ENCODE measurements at places on chromosomes 7 and 10.
A peak's percentile ranks its signal among the peaks of the same experiment; 100 is the strongest.

GRCh38 chr10:75932921-75933320 lies 501.5 kb downstream of the LRMDA start:
- no peak overlapping the region for H3K27ac ChIP-seq
- H3K36me3 ChIP-seq: no peaks in the 10 kb centered on the region
- H3K4me3 ChIP-seq: no peak overlapping the region
- no peaks in the 10 kb centered on the region for H3K4me1 ChIP-seq
- H3K27me3 ChIP-seq: peaks cover 3% of the 10 kb centered on the region

- H3K36me3 ChIP-seq: no peaks in the 10 kb centered on the region
- peaks cover 2% of the 10 kb centered on the region for H3K27me3 ChIP-seq
- H3K4me1 ChIP-seq: no peaks in the 10 kb centered on the region
- H3K27ac ChIP-seq: no peak overlapping the region
- DNase-seq: no peak
These were observed 20.8 kb upstream of the OR2A5 start for GRCh38 chr7:144027974-144028373.

DNA sequence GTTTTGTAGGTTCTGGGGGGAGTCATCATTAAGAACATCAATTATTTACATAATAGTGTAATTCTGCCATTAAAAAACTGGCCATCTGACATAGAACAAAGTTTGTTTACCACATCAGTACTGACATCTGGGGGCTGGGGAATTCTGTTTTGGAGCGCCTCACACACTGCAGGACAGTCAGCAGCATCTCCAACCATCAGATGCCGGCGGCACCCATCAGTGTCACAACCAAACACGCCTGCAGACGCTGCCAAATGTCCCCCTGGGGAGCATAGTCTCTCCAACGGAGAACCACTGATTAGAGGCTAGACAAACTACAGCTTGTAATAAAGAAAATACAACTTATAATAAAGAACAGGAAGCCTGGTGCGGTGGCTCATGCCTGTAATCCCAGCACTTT lies 26.0 kb downstream of the GNA12 start:
- peaks cover 10% of the 10 kb centered on the region for H3K27me3 ChIP-seq
- H3K36me3 ChIP-seq: peaks cover 4% of the 10 kb centered on the region
- H3K4me1 ChIP-seq: peaks cover 4% of the 10 kb centered on the region
- H3K27ac ChIP-seq: no peak overlapping the region

- no peaks in the 10 kb centered on the region for H3K36me3 ChIP-seq
- H3K27ac ChIP-seq: no peak overlapping the region
- H3K27me3 ChIP-seq: peaks cover 16% of the 10 kb centered on the region
- DNase-seq: no peak
These were observed 14.4 kb upstream of the STK17A start for GRCh38 chr7:43568529-43568928.

DNA sequence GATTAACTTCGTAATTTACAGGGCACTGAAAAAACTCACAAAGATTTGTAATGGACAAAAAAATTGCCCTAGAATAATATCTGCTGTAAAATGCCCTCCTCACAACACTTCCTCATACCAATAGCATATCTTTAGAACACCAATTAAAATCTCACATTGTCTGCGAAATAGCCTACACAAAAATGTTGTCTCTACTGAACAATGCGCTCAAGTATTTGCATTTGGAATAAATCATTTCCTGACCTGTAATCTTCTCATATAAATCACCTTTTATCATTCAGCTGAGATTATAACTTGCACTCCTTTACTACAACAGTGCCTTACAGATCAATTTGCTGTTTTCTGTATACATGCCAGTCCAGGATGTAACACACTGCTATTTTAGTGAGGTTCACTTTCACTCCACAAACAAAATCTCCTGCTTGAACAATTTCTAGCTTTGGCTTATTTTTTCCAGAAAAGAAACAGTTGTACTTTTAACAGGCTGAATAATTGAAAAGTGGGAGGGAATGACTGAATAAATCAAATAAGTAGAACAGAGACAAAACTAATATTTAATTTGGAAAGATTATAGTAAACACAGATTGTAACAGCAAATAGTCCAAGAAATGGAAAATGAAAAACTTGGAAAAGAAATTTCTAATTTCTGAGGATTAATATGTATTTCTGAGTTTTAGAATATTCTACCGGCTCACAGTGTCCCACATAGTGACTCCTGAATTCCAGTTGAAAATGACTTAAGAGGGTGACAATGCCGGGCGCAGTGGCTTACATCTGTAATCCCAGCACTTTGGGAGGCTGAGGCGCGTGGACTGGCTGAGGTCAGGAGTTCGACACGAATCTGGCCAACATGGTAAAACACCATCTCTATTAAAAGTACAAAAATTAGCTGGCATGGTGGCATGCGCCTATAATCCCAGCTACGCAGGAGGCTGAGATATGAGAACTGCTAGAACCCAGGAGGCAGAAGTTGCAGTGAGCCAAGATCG lies 30.6 kb downstream of the JMJD1C start:
- H3K4me1 ChIP-seq: peaks cover 7% of the 10 kb centered on the region
- H3K27me3 ChIP-seq: no peaks in the 10 kb centered on the region
- DNase-seq: no peak
- no peak overlapping the region for H3K27ac ChIP-seq

- no peak overlapping the region for H3K27ac ChIP-seq
- no peak for DNase-seq
- no peaks in the 10 kb centered on the region for H3K36me3 ChIP-seq
- peaks cover 3% of the 10 kb centered on the region for H3K27me3 ChIP-seq
- H3K4me3 ChIP-seq: no peak overlapping the region
- no peaks in the 10 kb centered on the region for H3K4me1 ChIP-seq
These were observed 250.0 kb downstream of the KLF6 start for GRCh38 chr10:3535001-3535400.

DNA sequence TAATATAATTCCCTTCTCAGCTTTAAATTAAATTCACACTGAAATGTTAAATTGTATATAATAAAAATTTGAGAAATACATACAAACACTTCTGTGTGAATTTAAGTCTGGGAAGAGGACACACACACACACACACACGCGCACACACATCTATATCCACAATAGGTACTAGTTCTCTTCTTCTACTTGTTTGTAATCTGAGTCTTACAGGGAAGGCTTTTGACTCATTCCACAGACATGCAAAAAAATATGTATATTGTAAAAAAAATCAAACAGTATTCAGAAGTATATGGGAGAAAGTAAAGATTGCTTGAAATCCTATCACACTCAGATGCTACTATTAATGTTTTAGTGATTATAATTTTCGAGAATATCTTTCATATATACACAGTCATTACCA lies 276.2 kb downstream of the MDFIC start:
- no peaks in the 10 kb centered on the region for H3K4me1 ChIP-seq
- DNase-seq: no peak
- no peak overlapping the region for H3K27ac ChIP-seq
- H3K4me3 ChIP-seq: no peak overlapping the region

DNA sequence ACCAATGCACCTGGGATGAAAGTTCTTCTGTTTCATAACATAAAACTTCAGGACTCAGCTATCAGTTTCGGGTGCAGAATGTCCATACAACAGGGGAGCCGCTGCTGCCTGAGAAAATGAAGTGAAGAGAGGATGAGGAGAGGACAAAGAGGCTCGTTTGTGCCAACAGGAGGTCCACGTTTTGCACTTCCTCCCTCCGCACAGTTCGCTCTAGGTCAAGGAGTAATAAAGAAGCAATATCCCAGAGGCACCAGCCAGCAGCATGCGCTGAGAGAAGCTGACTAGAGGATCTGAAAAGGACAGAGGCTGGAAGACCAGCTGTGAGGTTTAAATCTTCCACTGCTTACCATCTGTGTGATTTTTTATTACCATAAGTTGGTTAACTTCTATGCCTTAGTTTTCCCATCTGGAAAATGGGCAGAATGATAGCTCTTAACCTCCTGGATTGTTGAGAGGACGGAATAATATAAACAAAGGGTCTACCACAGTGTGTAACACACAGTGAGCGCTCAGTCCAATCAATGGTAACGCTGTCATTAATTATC lies 709 bp downstream of the GPAM start:
- peaks cover 18% of the 10 kb centered on the region for H3K36me3 ChIP-seq
- H3K4me1 ChIP-seq: peaks cover 40% of the 10 kb centered on the region
- DNase-seq: no peak
- H3K27ac ChIP-seq: peak overlapping the region; percentile 98
- peak overlapping the region; percentile 96 for H3K4me3 ChIP-seq

GRCh38 chr10:29630205-29631048 lies 4.3 kb downstream of the SVIL start:
- H3K27ac ChIP-seq: peak overlapping the region; percentile 10
- H3K27me3 ChIP-seq: peaks cover 12% of the 10 kb centered on the region
- no peak overlapping the region for H3K4me3 ChIP-seq
- H3K4me1 ChIP-seq: peaks cover 32% of the 10 kb centered on the region

DNA sequence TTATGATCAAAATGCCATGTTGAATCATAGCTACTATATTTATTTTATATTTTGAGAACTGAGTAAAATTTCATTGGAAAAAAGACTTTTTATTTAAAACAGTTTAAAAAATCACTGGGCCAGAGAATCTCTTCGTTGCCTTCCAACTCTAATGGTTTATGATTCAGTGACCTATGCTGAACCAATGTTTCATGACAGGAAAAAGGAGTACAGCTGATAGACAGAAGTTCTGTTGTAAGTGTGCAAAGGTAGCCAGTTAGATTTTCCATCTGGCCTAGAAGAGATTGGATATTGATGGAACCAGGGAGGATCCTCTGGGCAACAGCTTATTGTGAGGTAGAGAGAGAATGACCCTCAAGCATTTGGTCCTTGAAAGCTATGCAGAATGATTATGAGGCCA lies 745.8 kb downstream of the SUGCT start:
- no peak overlapping the region for H3K4me3 ChIP-seq
- DNase-seq: no peak
- H3K4me1 ChIP-seq: no peaks in the 10 kb centered on the region

DNA sequence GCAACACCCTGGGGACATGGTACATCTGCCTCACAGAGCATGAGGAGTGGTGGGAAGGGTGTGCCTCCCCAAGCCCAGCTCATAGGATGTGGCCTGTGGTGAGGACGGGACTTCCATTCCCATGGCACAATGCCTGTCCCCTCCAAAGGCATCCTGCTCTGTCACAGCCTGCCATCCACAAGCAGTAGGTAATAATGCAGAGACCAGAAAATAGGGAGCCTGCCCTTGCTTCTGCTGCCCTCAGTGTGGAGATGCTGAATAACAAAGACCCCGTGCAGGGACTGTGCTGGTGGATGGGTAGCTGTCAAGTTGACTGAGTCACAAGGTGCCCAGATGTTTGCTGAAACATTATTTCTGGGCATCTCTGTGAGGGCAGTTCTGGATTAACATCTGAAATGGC lies 199.9 kb upstream of the GRB10 start:
- H3K4me3 ChIP-seq: no peak overlapping the region
- H3K27ac ChIP-seq: no peak overlapping the region
- peaks cover 1% of the 10 kb centered on the region for H3K27me3 ChIP-seq
- no peaks in the 10 kb centered on the region for H3K36me3 ChIP-seq
- DNase-seq: no peak

- no peak overlapping the region for H3K4me3 ChIP-seq
- H3K27me3 ChIP-seq: peaks cover 52% of the 10 kb centered on the region
- H3K4me1 ChIP-seq: peaks cover 17% of the 10 kb centered on the region
- no peaks in the 10 kb centered on the region for H3K36me3 ChIP-seq
- H3K27ac ChIP-seq: no peak overlapping the region
These were observed 5.5 kb downstream of the NKX2-3 start for GRCh38 chr10:99537989-99538917.

DNA sequence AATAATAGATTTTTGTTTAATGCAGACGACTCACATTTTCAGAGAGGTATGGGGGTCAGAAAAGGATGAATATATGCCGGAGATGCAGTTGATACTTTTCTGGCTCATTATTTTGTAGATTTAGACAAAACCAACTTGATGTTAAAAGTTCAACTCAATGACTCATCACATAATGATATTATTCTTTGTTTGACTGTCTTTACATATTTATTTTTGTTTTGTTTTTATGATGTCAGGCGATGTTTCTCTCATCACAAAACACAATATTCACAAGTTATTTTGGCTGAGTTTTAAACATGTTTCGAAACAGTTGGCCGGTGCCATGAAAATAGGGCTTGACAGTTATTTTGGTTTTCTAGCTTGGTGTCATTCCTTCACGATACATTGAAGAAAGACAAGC lies 1.3 kb downstream of the GJD4 start:
- H3K4me1 ChIP-seq: peaks cover 7% of the 10 kb centered on the region
- H3K4me3 ChIP-seq: no peak overlapping the region
- peaks cover 9% of the 10 kb centered on the region for H3K27me3 ChIP-seq
- H3K27ac ChIP-seq: no peak overlapping the region
- DNase-seq: no peak
- no peaks in the 10 kb centered on the region for H3K36me3 ChIP-seq

- H3K27ac ChIP-seq: no peak overlapping the region
- peaks cover 3% of the 10 kb centered on the region for H3K27me3 ChIP-seq
- no peak overlapping the region for H3K4me3 ChIP-seq
- no peaks in the 10 kb centered on the region for H3K4me1 ChIP-seq
- DNase-seq: no peak
These were observed 483.9 kb downstream of the SH2D4B start for GRCh38 chr10:81021428-81022129.

DNA sequence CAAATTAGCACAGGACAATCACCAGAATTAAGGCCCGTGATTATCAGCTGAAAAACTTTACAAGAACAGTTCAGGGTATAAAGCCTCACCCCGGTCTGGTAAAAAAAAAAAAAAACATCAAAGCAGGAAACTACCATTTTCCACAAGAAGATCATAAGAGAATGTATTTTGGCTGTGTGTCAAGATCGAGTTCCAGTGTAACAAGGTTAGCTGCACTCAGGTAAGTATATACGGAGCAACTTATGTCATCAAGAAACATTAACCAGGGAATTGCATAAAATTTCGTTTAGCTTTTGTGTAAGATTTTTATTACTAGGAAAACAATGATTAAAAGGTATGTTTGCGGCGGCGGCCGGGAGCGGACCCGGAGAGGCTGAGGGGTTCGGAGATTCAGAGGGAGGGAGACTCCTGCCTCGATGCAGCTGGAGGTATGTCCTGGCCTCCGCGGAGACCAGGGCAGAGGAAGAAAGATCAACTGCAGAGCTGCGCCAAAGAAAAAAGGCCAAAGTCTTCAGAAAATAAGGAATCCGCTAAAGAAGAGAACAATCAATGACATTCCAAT lies 533.8 kb upstream of the CNTNAP2 start:
- H3K36me3 ChIP-seq: peaks cover 7% of the 10 kb centered on the region
- H3K4me1 ChIP-seq: no peaks in the 10 kb centered on the region
- no peak overlapping the region for H3K4me3 ChIP-seq
- no peaks in the 10 kb centered on the region for H3K27me3 ChIP-seq

- no peak overlapping the region for H3K4me3 ChIP-seq
- peaks cover 6% of the 10 kb centered on the region for H3K4me1 ChIP-seq
- no peaks in the 10 kb centered on the region for H3K27me3 ChIP-seq
- H3K27ac ChIP-seq: no peak overlapping the region
- DNase-seq: no peak
These were observed 641.6 kb downstream of the AUTS2 start for GRCh38 chr7:70239918-70240317.

DNA sequence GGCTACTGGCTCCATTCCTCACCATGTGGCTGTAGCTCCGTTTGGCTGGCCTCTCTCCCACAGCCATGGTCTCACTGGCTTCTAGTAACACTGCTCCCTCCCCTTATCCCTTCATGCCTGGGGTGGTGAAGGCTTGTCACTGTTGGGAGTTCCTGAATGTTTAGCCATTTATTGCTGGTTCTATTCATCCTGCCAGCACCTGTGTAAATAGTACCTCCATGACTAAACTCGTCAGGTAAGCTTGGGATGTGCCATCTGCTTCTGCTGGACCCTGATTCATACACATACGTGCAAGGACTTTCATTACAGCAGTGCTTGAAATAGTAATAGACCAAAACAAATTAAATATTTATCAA lies 61.6 kb downstream of the CCDC71L start:
- no peak for DNase-seq
- no peak overlapping the region for H3K4me3 ChIP-seq
- H3K36me3 ChIP-seq: no peaks in the 10 kb centered on the region
- peaks cover 3% of the 10 kb centered on the region for H3K27me3 ChIP-seq
- no peak overlapping the region for H3K27ac ChIP-seq

Measured in immature natural killer cell (primary cell).